Stimulated activated CD8-positive, alpha-beta memory T cell treated with anti-CD3 and anti-CD28 coated beads, Interleukin-15, amount 100 ng/mL, for 48 hours (primary cell): ENCODE measurements at places on chromosomes 4 and X.

- no peak for DNase-seq
Observed at GRCh38 chr4:177401658-177402273, 40.5 kb downstream of the AGA start.

DNA sequence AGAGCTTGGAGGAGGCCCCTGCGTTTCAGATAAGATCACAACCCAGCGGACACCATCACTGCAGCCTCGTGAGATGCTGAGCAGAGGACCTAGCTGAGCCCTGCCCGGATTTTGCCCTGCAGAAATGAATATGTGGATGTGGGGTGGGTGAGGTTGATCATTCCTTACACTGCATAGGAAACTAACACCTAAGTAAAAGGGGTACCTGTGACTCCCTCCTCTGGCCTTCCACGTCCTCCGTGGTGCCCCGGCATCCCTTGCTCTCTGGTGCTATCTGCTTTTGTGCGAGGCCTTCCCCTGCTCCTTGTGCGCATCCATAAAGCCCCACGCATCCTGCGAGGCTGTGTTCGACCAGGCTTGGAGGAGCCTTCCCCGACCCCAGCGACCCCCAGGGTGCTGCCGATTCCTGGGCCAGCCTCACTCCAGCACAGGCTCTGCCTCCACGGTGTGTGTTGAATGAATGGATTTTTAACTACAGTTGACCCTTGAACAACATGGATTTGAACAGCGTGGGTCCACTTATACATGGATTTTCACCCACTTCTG is 25.6 kb upstream of the GPR78 start:
- DNase-seq, result no peak

DNA sequence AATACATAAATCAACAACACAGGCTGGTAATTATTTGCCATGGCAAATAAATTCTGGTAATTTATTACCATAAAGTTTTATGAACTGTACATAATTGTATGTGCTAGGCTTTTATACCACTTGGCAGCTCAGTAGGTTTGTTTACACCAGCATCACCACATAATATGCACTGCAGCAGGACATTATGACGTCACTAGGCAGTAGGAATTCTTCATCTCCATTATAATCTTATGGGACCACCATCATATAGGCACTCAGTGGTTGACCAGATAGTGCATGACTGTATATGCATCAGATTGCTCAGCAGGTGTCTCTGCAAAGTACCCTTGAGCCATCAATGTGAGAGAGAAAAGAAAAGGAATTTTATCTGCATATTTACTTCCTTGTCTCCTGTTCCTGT is 295.4 kb downstream of the CFAP47 start:
- no peak for DNase-seq

DNA sequence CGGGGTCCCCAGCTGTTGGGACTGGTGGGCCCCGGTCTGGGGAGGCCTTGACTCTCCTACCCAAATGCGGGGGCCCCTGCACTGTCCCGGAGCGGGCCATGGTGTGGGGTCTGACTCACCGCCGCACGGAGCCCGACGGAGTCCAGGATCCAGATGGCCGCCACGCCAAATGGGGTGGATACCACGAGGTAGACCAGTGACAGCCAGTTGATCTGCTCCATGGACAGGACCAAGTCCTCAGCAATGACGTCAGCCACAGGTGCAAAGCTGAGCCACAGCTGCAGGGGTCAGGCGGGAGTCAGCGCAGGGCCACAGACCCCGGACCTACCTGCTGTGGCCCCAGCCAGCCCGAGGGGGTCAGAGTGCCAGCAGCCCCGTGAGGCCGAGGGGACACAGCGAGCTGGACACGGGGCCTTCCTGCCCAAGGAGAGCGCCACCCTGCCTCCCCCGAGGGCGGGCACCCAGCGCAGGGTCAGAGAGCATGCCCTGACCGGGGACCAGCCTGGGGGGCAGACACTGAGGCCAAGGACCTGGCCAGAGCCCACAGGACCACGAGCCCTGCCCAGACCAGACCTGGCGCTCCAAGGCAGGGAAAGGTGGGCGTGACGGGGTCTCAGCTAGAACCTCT is 2.4 kb downstream of the SLC49A3 start:
- DNase-seq, result no peak

GRCh38 chr4:99404595-99405287 is 30.4 kb downstream of the ADH7 start:
- no peak for DNase-seq

DNA sequence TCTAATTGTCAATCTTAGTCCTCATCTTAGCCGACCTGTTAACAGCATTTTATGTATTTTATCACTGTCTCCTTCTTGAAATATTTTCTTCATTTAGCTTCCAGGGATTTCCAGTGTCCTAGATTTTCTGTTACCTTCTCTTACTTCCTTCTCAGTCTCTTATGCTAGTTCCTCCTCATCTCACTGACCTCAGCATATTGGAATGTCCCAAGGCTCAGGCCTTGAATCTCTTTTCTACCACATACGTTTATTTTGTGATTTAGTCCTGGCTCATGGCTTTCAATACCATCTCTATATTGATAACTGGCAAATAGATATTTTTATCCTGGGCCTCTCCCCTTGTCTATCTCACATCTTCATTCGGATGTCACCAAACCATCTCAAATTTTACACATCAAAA is 61.1 kb downstream of the IQCM start:
- DNase-seq, result no peak

- DNase-seq, result no peak
Observed at GRCh38 chr4:122481766-122482405, 25.4 kb upstream of the IL2 start.

DNA sequence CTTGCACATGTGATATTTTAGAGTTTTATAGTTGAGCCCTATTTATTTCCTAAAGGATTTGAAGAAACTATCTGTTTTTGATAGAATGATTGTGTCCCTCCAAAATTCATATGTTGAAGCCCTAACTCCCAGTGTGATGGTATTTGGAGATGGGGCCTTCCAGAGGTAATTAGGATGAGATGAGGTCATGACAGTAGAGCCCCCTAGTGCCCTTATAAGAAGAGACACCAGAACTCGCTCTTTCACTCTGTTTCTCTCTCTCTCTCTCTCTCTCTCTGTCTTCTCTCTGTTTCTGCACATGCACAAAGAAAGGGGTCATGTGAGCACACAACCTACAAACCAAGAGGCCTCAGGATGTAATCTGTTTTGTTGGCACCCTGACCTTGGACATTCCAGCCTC is 921.9 kb upstream of the DIAPH2 start:
- no peak for DNase-seq

GRCh38 chrX:120137439-120137838 is 21.0 kb upstream of the RHOXF2 start:
- DNase-seq, result no peak

DNA sequence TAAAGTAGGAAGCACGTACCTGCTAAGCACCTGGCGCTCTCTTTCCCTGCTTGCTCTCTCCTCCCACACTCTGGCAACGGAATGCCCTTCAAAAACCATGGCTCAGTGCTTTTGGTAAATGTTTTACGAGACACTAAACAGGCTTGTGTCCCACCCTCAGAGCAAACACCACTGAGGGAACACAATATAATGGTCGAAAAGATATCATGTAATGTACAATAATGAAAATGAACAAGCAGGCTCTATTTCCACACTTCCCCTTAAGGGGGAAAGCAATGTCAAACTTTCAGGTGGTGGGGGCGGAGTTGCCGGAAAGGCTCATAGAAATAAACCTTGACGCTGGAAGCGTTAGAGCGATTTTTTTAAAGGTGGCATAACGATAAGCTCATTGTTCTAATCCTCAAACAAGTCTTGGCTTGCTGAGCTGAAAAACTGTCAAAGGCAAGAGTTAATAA is 115.1 kb downstream of the RBM47 start:
- no peak for DNase-seq

DNA sequence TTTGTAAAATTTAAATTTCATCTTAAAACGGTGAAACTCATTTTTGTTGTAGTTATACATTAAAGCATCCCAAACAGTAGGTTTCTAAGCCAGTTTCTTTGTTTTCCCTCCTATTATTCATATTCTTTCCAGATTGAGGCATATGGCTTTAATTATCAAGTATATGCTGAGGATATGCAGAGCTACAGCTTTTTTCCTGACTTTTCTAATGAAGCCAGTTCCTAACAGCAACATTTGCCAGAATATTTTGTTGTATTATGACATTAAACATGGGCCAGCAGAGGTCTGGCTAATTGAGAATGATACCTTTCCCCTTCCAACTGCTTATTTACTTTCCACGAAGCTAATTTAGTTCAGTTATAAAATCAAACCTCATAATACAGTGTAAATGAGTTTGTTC is 75.3 kb downstream of the SLIT2 start:
- DNase-seq, result no peak

GRCh38 chr4:17667253-17667652 is 52.8 kb downstream of the MED28 start:
- no peak for DNase-seq
